RWPE1 (cell line): ENCODE measurements at places on chromosomes 11 and 22.
A peak's percentile ranks its signal among the peaks of the same experiment; 100 is the strongest.

- DNase-seq, result no peak
Observed at GRCh38 chr22:23401910-23402274, 178.2 kb downstream of the IGLL1 start.

DNA sequence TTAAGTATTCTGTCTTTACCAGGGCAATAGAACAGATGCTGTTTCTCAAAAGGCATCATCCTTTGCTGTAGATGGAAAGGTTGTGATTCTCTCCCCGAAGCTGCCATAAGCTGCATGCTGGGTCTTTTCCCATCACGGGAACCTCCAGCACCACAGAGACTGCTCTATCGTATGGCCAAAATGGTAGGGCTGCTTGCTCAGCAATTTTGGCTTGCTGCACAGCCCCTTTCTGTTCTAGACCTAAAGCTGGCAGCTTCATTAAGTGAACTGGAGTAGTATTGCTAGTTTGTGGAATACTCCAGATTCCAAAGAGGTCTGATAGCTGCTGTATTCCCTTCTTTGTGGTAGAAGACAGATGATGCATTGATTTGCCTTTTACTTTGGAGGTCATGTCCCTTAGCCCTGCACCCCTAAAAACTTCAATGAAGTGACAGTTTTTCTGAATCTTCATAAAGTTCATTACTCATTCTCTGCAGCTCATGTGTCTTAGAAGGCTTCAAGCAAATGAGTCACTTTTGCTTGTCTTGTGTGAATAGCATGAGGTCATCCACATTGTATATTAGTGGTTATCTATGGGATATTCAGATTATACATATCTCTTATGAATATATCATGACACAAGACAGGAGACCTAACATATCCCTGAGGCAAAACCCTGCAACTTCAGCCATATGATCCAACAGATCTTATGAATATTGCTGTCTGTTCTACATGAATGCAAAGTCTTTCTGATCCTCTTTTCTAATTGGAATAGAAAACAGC is 245.3 kb downstream of the FAM76B start:
- DNase-seq, result peak; percentile 65

GRCh38 chr11:1916132-1916985 is 3.1 kb upstream of the TNNT3 start:
- no peak for DNase-seq

GRCh38 chr11:27347359-27348339 is 15.4 kb downstream of the CCDC34 start:
- DNase-seq, result no peak

DNA sequence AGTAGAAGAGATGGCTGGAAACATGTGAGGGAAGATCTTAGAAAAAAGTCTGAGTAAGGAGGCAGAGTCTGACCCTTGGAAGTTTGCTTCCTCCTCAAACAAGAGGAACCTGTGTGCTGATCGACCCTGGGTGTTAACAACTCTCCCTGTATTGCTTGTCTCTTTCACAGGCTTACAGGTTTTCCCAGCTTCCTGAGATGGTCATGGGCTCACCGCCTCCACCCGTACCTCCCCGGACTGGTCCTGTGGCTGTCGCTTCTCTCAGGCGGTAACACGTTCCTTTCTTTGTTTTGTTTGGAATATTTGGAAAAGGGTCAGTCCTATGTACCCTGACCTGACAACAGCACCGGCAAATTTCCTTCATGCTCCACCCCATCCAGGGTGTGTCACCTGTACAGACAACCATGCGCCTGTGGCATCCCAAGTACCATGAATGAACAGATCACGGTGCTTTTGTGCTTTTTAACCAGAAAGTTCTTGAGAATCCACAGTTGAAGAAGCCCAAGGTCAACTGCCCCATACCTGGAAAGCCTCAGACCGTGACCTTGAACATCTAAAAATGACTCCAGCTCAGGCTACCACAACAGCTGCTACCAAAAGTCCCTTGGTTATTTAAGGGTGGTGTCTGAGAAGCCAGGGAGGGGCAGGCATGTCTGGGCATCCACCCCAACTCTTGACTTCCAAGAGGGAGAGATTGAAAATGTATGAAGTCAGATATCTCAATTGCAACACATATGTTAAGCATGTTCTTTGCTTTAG is 44.6 kb downstream of the C11orf91 start:
- peak; percentile 24 for DNase-seq

DNA sequence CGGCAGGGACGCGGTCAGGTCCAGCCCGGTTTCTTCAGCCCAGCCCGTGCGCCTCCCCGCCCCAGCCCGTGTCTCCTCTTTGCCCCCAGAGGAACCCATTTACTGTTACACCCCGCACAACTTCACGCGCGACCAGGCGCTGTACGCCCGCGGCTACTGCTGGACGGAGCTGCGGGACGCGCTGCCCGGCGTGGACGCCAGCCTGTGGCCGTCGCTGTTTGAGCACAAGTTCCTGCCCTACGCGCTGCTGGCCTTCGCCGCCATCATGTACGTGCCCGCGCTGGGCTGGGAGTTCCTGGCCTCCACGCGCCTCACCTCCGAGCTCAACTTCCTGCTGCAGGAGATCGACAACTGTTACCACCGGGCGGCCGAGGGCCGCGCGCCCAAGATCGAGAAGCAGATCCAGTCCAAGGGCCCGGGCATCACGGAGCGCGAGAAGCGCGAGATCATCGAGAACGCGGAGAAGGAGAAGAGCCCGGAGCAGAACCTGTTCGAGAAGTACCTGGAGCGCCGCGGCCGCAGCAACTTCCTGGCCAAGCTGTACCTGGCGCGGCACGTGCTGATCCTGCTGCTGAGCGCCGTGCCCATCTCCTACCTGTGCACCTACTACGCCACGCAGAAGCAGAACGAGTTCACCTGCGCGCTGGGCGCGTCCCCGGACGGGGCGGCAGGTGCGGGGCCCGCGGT is 6.5 kb downstream of the PANX2 start:
- DNase-seq, result no peak

- DNase-seq, result no peak
Observed at GRCh38 chr11:26842478-26843282, 120.8 kb upstream of the SLC5A12 start.

- DNase-seq, result no peak
Observed at GRCh38 chr11:116688202-116688540, 84.6 kb downstream of the BUD13 start.

DNA sequence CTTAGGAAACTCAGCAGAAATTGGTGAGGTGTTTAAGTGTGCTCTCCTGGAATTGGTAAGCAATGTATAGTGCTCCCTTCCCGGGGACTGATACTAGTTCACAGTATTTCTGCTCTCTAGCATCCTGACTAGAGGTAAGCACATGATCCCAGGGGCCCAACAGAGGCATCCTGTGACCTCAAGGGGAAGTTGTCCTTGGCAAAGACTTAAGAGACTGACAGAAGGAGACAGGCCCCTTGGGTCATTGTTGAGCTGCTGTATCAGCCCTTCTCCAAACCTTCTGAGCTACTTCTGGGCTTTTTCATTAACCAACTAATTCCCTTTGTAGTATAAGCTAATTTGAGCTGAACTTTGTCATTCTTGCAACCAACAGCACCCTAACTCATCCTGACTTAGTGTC is 4.3 kb upstream of the TBC1D22A start:
- DNase-seq, result no peak

DNA sequence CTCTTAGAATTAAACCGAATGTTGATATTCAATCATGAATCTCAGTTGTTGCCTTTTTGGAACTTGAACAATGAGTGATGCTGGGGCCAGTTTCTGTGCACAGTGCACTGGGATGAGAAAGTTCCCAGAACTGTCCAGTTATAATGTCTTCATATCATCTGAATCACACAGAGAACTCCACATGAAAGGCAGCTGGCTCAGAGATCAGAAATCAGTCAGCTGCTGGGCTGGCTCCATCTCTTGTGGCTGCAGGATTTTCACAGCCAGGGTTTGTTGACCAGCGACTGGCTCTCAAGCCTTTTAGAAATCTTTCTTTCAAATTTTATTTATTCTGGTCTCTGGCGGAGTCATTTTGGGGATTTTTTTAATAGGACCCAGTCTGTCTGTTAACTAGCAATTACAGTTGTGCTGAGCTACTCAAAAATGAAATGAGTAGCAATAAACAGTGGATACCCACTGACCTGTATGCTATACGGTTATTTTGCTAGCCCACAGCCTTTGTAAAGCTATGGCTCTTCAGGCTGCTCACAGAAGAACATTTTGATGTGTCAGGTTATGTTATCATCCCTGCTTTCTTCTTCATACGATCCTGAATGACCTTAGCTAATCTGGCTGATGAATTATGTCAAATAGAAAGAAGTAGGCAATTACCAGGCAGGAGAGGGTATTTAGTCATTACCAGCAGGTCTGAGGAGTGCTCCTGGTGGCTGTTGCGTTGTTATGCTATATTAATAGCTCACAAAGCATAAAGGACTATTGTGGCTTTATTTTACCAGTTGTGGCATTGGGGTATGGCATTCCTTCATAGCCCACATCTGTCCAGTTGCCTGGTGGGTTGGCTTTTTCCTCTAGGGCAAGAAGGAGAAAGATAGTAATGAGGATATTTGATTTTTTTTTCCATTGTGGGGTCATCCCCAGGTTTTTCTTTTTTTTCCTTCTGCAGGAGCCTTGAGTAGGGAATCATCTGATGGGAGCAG is 3.6 kb downstream of the FAT3 start:
- DNase-seq, result no peak

DNA sequence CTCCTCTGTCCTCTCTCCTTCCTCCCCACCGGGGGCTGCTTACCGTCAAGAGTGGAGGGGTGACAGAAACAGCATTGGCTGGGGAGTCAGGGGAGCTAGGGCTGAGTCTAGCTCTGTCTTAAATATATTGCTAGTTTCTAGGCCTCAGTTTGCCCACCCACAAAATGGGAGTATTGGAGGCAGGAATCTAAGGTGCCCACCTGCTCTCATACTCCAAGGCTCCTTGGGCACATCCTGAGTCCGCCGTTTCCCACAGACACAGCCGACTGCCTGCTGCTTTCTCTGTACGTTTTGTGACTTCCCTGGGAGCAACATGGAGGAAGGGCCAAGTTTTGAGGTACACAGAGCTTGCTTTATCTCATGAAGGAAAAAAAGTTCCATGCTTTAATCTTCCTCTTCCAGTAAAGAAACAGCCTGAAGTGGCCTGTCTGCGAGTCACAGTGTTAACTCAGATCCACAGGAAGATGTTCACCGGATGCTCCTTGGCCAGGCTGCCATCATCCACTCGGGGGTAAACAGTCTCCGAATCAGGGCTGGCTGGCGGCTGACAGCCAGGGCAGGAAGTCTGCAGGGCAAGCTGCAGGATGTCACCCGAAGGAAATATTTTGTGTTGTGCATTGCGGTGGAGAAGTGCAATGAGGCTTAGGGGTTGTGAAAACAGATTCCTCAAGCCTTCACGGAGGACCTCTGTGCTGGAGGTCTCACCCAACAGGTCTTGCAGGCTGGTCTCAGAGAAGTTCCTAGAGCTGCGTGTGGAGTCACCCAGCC is 11.0 kb upstream of the CERK start:
- no peak for DNase-seq

DNA sequence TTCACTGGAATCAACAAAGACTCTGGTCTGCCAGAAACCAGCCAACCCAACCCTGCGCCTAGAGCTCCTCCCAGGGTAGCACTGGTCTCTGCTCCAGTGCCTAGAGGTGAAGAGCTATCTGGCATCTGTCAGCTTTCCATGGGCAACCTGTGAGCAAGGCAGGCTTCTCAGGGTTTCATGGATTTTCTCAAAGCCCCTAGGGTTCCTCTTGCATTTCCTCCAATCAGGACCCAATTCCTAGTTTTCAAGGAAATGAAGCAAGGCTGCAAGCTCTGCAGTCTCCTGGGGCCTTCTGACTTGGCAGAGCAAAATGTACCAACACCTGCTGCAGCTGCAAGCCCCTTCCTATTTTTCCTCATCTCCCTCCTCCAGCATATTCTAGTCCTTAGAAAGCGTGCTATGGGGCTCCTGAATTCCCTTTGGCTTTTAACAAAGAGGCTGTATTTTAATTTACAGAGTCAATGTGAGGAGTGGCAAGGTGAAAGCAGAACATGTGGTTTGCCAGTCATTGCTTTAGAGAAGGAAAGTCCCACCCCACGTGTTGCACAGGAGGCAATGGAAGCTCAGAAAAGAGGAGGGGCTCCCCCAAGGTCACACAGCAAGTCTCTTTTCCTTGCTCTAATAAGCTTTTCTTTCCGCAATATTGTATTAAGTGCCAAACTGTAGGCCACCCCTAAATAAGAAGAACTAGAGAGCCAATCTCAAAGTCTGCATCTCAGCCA is 33.0 kb upstream of the RIC3 start:
- DNase-seq, result no peak

GRCh38 chr11:64373598-64373974 is 14.6 kb downstream of the RPS6KA4 start:
- DNase-seq, result no peak

- no peak for DNase-seq
Observed at GRCh38 chr11:64138398-64138797, 27.5 kb downstream of the MACROD1 start.

- DNase-seq, result no peak
Observed at GRCh38 chr11:69192301-69192721, 36.6 kb downstream of the SMIM38 start.

DNA sequence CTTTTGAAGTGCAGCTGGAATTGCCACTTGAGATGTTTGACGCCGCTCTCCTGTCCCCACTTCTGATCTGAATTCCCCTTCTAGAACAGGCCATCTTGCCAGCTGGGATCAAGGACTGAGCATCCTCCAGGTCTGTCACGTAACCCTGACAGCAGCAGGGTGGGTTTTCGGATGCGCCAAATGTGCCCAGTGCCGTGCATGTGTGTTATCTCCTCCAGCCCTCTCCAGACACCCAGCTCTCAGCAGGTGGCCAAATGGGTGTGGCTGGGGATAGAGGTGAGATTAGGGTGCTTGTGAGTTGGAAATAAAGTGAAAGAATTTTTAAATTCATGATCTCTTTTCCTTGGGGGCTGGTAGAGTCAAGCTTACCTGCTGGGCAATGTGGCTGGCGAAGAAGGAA is 3.3 kb downstream of the OSBP2 start:
- no peak for DNase-seq

- no peak for DNase-seq
Observed at GRCh38 chr22:42358643-42359558, 73.3 kb downstream of the NFAM1 start.
